ENCODE measurements at places on chromosomes 12 and 14. TPM values are rescaled to one million over a fixed set of nuclear protein-coding genes. Genes with fewer than 3 reads are reported as not detected.

The IQSEC3 gene
- total RNA-seq = 0.70 TPM

GRCh38 chr14:54048736-54049135, 92.1 kb upstream of the BMP4 start:
- DNase-seq = no peak

- DNase-seq = no peak
These were observed 44.6 kb downstream of the DDHD1 start for GRCh38 chr14:53108292-53109104.

DNA sequence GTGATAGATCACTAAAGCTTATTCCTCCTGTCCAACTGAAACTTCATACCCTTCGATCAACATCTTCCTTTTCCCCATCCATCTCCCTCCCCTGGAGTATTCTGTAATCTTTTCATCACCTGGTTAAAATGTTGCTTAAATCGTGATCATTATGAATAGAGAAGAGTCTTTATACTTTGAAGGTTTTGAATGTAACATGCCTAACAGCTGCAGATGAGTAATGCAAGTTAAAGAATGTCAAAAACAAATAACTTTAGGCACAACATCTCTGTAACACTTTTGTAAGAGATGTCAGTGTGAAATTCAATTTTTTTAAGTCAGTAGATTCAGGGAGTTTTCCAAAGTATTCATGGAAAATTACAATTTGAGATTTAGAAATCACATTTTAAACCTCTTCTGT, 25.0 kb downstream of the RXYLT1 start:
- no peak for DNase-seq

The AGAP2 gene
- 0.83 TPM for total RNA-seq

DNA sequence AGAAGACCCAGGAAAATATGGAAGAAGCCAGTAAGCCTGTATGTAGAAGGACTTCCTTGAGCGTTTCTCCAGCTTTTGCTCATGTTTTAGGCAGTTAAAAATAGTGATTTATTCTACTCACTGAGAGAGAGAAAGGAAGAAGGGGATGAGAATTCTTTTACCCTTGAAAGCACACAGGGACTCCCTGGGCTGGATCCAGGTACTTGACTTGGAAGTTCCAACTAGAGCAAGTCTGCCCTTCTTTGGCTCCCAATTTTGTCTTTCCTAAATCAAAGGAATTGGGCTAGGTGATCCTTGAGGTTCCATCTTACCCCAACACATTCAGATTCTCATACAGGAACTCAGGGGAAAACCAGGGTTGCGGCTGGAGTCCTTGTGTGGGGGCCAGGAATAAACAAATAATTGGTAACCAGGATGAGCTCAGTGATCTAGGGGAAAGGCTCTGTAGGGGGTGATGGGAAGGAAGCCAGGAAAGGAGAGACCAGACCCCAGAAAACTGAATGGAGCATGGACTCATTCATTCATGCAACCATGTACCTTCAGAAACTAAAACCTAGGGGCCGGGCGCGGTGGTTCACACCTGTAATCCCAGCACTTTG, 11.5 kb upstream of the ITGA5 start:
- DNase-seq = no peak

The SIVA1 gene
- total RNA-seq = 50.3 TPM

GRCh38 chr12:116336542-116337065, 59.1 kb upstream of the MED13L start:
- DNase-seq = no peak

The OVCH1 gene
- total RNA-seq = not detected

GRCh38 chr12:96130396-96131059, 63.6 kb upstream of the ELK3 start:
- DNase-seq = no peak

The HOXC13 gene
- total RNA-seq = not detected

DNA sequence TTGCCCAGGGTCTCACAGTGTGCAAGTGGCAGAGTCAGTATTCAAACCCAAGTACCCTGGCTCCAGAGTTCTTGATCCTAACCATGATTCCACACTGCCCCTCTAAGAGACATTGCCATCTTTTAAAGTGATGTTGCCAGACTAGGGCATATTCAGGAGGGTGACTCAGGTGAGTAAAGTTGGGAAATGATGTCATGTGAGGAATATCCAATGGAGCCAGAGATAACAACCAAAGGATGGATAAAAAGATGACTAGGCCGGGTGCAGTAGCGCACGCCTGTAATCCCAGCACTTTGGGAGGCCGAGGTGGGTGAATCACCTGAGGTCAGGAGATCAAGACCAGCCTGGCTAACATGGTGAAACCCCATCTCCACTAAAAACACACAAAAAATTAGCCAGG, 85.6 kb downstream of the SMOC1 start:
- DNase-seq = no peak
